Activated CD4-positive, alpha-beta T cell treated with anti-CD3 and anti-CD28 coated beads for 1 hour (primary cell): ENCODE measurements at places on chromosomes 7 and 10.

DNA sequence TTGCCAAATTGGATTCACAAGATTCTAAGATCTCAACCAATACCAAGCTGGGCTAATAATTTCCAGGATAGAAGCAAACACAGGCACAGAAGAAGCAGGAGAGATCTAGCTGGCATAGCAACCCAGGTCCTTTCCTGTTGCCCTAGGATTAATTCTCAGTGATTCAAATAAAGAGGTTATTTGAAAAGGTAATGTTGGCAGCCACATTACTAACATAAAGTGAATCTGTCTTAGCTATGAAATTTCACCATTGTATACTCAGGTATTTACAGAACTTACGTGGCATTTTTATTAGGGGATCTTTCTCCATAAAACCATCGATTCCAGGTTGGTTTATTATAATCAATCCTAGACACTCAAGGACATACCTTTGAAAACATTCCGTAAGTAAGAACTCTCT lies 379.3 kb upstream of the POM121L12 start:
- no peak for DNase-seq

DNA sequence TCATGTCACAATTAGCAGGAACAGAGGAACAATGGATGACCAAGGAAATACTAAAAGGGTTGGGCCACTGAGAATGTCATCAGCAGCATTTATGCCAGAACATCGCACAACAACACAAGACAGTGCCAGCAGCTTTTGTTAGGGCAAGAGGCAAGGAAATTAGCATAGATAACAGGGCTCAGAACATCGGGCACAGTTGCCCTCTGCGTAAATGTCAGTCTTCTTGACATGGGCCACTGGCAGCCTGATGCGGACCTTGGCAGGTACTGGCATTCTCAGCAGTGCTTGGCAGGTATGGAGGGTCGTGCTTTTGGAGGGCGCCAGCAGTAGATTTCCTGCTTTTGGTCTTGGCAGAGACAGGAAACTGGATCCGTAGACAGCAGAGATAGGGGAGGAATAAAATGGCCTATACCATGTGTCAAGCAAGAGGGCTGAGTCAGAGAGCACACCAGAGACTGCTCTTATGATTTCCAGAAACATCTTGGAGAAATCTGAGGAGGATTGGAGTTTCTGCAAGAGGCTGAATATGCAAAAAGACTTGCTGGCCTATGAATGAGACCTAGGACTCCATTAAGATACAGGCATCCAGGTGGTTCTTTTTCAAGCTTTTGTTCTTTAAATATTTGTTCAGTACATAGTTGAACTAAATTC lies 371.5 kb upstream of the MTPN start:
- DNase-seq: no peak

DNA sequence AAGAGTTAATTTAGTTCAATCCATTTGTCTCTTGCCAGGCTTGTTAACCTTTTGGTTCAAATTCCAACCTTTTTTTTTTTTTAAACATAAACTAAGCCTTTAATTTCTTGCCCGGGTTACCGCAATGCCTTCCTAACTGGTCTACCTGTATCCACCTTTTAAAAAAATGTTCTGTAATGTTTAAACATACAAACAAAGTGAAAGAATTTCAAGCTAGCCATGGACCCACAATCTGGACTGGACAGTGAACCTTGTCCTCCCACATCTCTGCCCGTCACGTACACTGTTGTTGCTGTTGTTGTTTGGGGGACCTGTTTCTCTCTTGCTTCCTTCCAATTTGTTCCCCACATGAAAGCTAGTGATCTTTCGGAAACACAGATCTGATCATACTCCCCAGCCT lies 724.7 kb upstream of the AUTS2 start:
- DNase-seq: no peak

GRCh38 chr7:26201247-26202018 lies at the start of gene CBX3:
Gene CBX3, plus strand, starts transcription at chr7:26201745. Its CDS starts 1,254 bp downstream, at chr7:26202999.
- peak; percentile 76 for DNase-seq

GRCh38 chr10:35925493-35925892 lies 283.4 kb upstream of the FZD8 start:
- DNase-seq: no peak

- no peak for DNase-seq
Measured at GRCh38 chr10:124691002-124691401, 53.2 kb downstream of the FAM53B start.

DNA sequence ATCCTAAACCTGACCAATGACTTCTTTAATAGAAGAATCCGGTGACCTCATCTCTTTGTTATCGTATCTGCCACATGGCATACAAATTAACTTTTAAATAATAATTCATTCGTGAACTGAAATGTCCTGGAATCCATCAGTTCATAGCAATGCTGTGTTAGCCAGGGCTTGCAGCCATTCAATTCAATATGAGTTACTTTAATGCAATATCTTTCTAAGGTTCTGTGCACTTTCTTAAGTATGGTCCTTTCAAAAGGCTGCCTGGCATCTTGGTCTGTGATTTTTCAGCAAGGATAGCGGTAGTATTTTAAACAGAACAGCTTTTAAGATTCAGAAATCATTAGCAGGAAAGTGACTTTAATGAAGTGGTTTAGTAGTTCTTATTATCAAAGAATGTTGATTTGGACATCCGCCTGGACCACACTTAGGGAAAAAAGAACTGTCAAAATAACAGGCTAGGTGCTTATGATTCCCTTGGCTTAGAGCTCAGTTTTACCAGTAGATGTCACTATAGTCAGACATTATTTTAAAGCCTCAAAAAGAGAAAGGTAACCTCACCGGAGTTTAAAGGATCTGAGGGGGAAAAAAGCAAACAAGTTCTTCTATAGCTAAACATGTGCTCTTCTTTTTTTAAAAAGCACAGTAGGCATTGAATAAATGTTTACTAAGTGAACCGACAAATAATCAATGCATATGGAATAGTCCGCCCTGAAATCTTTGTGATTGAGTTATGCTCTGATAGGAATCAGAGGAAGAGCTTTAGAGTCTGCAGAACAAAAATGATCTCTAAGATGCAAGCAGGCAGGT lies 22.7 kb downstream of the SLC35G1 start:
- DNase-seq: no peak

- DNase-seq: no peak
Measured at GRCh38 chr7:98870807-98871491, 1.1 kb upstream of the TMEM130 start.

GRCh38 chr7:43915907-43916306 lies 9.5 kb upstream of the URGCP start:
- DNase-seq: no peak

GRCh38 chr10:9834434-9834833 lies 1183.2 kb upstream of the CELF2 start:
- no peak for DNase-seq

- DNase-seq: no peak
Measured at GRCh38 chr10:49189422-49189821, 1.2 kb upstream of the TMEM273 start.

- DNase-seq: no peak
Measured at GRCh38 chr10:30736685-30737232, 107.2 kb upstream of the LYZL2 start.

DNA sequence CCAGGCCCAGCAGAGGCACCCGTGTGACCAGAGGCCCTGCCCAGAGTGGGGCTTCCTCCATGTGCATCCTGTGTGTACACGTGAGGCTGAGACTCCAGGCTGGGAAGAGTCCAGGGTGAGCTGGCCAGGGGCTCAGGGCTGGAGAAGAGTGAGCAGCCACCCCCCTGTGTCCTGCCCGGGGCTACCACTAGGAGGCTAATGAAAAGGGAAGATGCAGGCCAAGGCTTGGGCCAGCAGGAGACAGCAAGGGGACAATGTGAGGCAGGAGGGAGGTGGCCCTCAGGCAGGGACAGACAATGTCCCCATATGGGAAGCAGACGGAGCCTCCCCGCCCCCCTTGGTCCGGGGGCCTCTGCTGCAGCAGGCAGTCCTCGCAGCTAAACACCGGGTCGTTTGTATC lies 102.0 kb downstream of the HIF1AN start:
- no peak for DNase-seq

- no peak for DNase-seq
Measured at GRCh38 chr10:45286980-45287379, 28.4 kb downstream of the OR13A1 start.

GRCh38 chr7:43469051-43469450 lies 113.9 kb upstream of the STK17A start:
- no peak for DNase-seq

DNA sequence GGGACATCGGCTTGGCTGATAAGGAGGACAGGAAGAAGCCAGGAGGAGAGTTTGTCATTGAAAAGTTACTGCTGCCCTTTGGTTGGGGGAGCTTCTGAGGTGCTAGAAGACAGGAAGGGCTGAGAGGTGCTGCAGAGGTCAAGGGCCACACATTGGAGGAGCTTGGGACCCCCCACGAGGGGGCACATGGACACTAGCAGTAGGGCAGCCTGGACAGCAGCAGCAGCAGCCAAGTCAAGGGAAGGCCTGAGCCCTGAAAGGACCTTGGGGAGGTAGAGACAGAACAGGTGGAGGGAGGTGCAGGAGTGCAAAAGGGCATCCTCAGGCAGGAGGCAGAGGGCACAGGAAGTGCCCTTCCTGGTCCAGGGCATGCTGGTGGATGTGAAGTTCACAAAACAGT lies 439.7 kb upstream of the IGFBP3 start:
- DNase-seq: no peak

DNA sequence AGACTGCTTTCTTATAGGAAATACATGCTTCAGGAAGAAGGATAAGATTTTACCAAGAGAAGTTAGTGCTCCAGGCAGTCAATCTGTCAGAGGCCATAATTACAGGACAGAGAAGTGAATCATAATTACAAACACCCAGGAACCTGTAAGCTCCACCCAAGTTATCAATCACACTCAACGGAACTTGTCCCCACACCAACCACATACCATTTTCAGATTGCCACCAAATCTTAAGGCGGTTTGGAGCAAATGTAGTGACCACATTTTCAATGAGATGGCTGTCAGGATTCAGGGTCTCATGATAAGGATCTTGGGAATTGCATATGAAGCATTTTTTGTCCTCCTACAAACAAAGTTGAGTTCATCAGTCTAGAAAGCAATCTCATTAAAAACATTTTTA lies 4.8 kb downstream of the LAMB1 start:
- no peak for DNase-seq

- no peak for DNase-seq
Measured at GRCh38 chr10:100827819-100828737, 82.7 kb downstream of the PAX2 start.

GRCh38 chr10:107317592-107317991 lies 153.1 kb upstream of the SORCS1 start:
- DNase-seq: no peak

- no peak for DNase-seq
Measured at GRCh38 chr7:128804484-128804883, 12.7 kb downstream of the CCDC136 start.

DNA sequence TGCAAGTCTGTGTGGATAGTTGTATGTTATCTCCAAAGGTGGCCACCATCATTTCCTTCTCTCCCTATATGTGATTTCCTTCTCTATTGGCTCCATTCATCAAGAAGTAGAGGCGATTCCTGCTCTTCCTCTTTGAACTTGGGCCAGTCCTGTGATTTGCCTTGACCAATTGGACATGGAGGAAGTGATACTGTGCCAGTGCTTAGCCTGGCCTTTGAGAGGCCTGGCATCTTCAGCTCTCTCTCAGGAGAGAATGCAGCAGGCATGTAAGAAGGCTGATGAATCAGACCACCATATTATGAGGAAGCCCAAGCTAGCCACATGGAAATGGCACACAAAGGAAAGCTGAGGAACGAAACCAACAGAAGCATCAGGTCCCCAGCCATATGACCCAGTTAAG lies 195.0 kb upstream of the SVIL start:
- no peak for DNase-seq

- DNase-seq: no peak
Measured at GRCh38 chr7:157566631-157567006, 229.8 kb downstream of the DNAJB6 start.

GRCh38 chr7:30799206-30799975 lies 28.2 kb downstream of the MINDY4 start:
- DNase-seq: no peak

GRCh38 chr7:126924477-126924876 lies 328.3 kb downstream of the GRM8 start:
- DNase-seq: no peak

DNA sequence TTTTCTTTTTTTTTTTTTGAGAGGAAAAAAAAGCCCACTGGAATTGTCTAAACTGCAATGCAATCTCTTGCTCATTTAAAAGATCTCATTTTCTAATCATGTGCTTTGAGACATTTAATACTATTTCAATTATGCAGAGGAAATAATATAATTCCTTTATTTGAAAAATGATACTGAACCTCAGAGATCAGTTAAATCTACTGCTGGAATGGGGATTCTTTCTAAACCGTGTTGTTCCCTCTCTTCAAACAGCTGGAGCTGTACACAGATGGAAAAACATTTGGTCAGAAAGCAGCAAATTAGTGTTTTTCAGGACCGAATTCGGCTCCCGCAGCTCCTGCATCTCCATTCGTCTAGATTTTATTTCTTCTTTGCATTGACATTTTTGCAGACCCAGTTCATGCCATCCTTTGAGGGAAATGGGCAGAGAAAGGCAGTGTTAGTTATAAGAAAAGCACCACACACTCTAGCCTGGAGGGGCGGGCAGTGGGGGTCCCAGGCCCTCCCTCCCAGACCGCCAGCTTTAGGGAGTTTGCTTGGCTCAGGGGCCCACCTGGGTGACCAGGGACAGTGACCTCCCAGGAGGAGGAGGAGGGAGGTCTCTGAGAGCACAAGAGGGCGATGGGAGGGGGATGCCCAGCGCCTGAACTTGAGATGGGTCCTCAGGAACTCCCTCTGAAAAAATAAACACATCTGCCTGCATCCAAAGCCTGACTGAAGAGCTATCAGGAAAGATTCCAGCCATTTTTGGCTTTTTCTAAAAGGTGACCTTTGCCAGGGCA lies 32.4 kb downstream of the TRIM8 start:
- no peak for DNase-seq

GRCh38 chr10:110408203-110408871 lies 89.4 kb upstream of the DUSP5 start:
- DNase-seq: no peak

- DNase-seq: no peak
Measured at GRCh38 chr7:125090596-125090995, 161.0 kb upstream of the POT1 start.

DNA sequence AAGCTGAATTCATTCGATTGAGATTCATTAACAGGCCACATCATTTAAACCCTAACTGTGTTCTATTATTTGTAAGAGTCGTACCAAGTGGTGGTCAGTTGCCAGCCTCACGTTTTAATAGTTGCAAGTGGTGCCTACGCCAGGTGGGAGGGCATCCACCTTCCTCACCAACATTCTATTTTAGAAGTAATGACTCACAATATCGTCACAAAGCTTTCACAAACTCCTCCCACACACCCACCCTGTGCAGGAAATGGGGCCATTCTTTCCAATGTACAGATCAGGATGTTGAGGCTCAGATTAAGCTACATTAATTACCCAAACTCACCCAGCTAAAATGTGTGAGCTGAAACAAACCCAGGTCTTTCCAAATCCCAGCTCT lies 77.3 kb upstream of the SAMD8 start:
- no peak for DNase-seq

- DNase-seq: no peak
Measured at GRCh38 chr10:78913219-78914059, 155.3 kb upstream of the ZMIZ1 start.
